ENCODE measurements at places on chromosomes 7 and 10. TPM values are rescaled to one million over a fixed set of nuclear protein-coding genes. Genes with fewer than 3 reads are reported as not detected.

- no peak for DNase-seq
These were observed 159.3 kb downstream of the PTPRN2 start for GRCh38 chr7:158428131-158428836.

GSAP gene
- 2.3 TPM for polyA plus RNA-seq

MICU1 gene
- polyA plus RNA-seq, result 23.7 TPM

- DNase-seq, result no peak
These were observed 131.5 kb downstream of the CCDC7 start for GRCh38 chr10:32577448-32577847.

- DNase-seq, result no peak
These were observed 7.9 kb upstream of the ATE1 start for GRCh38 chr10:121935702-121936101.

DNA sequence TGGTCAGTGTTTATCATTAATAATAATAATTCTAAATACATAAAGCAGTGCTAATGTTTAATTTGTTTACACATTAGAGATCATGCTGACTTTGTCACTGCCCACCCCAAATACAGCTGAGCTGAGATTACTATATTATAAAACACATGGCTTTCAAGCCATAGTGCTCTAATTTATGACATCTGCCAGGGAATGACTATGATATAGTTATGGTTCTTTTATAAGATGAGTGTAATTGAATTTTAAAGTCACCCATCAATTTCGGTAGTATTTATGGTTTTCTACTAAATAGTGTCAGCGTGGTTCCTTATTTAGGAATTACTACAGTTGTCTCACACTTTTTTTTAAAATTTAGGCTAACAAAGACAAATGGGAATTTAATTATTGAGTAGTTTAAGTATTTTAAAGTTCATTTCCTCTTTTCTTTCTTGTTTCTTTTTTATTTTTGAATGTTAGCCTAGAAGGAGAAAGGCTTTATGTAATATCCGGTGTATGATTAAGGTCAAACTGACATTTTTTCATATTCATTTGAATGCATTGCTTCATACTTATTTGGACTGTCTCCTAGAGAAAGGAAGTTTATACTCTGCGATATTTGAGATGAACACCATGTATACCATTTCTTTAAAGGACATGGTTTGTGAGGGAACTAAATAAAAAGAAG is 3.9 kb downstream of the CDK14 start:
- peak; percentile 36 for DNase-seq

DNA sequence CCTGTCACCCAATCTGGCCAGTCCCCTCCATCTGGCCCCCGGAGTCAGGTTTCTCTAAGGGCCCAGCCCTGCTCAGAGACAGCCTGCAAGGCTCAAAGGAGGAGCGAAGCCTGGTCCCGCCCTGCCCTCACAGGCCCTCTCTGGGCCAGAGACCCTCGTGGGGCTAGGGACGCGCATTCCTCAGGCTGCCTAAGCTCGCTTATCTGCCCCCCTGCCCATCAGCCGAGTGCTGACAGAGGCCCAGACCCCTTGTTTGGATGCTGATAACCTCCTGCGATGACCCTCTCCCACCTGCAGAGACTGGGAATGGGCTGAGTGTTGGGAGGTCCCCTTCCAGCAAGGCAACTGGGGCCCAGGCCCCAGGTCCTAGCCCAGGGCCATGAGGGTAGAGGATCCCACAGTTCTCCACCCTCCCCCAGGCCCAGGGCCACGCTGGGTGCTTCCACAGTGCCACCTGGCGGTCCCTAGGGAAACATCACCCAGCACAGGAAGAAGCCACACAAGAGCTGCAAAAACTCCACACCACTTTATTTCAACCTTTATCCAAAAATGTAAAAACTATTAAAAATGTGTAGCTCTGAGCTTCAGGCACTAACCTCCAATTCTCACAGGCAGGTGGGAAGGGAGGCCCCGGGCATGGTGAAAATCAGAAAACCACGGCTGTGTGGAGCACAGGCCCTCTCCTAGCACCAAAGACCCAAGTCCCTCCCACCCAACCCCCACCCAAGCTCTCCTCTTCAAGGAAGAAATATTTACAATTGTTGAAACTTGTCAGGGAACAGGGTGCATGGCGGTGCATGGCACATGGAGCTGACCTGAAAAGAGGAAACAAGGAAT is 2.2 kb downstream of the NPM3 start:
- DNase-seq, result peak; percentile 53

DNA sequence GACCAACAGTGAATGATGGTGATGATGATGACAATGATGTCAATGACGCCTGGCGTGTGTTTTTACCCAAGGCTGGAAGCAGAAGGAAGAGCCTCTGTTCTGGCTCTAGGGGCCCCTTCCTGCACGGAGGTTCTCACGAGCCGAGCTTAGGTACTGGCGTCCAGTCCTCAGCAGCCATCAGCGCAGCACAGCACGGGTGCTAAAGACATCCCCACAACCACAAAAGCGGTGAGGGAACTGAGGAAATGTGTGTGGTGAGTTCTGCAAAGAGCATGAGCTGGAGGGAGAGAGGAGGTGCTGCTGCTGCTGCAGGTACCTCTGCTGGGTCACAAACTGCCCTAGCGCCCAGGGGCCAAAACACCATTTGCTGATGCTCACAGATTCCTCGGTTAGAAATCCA is 81.6 kb downstream of the SFMBT2 start:
- no peak for DNase-seq

SLC39A12 gene
- not detected for polyA plus RNA-seq

DNA sequence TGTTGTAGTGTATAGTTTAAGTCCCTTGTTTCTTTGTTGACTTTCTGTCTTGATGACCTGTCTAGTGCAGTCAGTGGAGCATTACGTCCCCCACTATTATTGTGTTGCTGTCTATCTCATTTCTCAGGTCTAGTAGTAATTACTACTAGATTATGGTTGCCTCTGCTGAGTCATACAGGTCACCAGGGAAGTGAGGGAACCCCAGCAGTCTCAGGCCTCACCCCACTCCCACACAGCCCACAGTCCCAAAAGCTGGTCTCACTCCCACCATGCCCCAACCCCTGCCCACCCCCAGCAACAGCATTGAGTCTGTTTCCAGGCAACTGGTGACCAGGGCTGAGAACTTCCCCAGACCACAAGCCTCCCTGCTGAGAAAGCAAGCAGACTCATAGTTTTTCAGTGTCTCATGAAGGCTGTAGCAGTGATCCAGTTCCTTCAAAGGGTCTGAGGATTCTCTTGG is 88.0 kb downstream of the PLXDC2 start:
- DNase-seq, result no peak

GRCh38 chr7:121774563-121774962 is 98.4 kb upstream of the PTPRZ1 start:
- no peak for DNase-seq

OR2A7 gene
- polyA plus RNA-seq, result 0.10 TPM

BUD23 gene
- polyA plus RNA-seq, result 49.0 TPM

DNA sequence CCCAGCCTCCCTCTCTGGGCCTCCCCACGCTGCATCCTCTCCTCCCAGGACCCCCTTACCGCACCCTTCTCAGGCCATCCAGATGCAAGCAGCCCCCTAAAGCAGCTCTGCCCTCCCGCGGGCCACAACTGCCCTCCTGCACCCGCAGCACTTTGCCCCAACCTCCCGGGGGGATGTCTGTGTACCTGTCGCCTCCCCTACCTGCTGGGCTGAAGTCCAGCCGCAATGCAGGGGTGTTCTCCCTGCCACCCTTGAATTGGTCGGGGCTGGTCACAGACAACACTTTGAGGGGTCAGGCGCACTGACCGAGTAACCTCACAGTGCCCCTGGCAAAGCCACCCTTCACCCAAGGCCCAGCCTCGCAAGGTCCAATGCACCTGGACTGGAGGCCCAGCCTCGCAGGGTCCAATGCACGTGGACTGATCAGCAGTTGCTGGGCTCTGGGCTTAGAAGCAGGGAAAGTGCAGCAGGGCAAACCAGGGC is 8.3 kb upstream of the CALML5 start:
- DNase-seq, result no peak

GRCh38 chr10:133161486-133162109 is 1.6 kb downstream of the KNDC1 start:
- DNase-seq, result no peak

GRID2IP gene
- polyA plus RNA-seq, result not detected

ARID5B gene
- 6.2 TPM for polyA plus RNA-seq

GRCh38 chr7:42161719-42162118 is 75.3 kb downstream of the GLI3 start:
- DNase-seq, result no peak

DNA sequence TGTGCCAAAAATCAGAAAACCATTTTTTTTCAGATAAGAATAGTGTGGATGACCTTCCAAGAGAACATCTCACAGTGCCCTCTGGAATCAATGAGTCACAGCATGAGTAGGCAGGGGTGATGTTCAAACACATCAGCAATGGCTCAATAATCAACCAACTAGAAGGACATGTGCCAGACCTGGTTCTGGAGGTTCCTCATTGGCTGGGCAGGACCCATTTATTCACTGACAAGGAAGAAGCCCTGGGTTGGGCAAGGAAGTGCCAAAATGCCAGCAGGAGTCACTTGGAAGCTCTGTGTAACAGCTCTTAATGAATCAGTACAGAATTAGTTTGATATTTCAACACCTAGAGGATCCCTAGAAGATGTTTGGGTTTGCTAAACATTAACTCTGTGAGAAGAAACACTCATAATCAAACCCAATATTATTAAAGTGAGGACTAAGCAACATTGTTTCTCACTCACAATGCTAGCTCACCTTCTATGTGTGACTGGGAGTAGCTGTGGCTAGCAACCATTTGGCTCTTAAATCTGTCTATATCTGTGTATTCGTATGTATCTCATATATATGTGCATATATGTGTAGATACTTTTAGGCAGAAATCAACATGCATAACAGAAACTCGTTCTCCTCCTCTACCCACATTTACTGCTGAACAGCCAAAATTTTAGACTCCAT is 72.3 kb upstream of the APBB1IP start:
- DNase-seq, result no peak

Data from endothelial cell of umbilical vein (primary cell).